ENCODE measurements at places on chromosomes 5 and 9.

DNA sequence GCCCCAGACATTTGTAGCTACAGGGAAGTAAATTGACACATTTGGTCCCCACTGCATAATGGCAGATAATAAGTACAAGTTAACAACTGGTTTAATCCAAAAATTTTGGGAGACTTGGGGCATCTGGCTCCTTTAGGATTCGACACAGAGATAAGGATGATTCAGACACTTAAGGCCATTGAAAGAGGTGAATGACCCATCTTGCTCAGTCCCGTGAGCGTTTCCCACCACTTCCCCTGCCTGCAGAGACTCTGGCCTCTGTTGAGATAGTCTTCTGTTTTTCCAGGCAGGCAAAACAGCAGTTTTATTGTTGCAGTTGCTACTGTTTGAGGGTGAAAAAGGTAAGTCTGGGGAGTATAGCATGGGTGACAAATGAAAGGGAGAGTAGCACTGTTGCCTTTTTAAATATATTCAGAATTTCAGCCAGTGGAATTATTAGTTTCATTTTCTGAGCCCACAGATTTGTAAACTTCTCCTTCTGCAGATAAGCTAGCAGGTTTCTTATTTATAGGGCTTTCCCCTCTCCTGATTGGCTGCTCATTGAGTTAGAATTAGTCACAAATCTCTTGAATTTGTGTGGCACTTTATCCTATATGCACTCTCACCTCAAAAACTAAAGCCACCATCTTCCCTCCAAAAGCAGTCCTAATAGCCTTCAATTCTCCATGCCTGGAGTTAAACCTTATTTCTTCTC, 19.3 kb downstream of the ACO1 start:
- no peak for DNase-seq

GRCh38 chr5:160843240-160843639, 8.8 kb downstream of the ATP10B start:
- no peak for DNase-seq

GRCh38 chr5:180532268-180532667, 38.1 kb downstream of the CNOT6 start:
- DNase-seq: no peak

GRCh38 chr9:81683238-81683637, 6.1 kb downstream of the TLE1 start:
- no peak for DNase-seq

- DNase-seq: no peak
Observed at GRCh38 chr5:86929123-86929766, 311.5 kb downstream of the COX7C start.

All from amniotic epithelial cell (primary cell).